ENCODE measurements at places on chromosomes 7 and 10.

DNA sequence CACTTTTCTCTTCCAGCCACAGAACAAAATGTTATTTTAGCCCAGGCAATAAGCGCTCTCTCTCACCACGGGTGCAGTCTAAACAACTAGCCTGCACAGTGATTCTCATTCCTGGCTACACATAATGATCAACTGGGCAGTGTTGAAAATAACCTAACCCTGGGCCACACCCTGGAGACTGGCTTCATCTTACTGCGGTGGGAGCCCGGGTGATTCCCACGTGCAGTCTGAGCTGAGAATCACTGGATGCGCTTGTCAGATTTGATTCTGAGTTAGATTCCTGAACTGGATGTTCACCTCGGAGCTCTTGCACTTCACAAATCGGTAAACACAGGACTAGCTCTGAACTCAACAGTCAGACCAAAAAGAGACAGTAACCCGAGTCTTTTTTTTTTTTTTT lies 14.9 kb downstream of the ZC3HAV1 start:
- no peak for DNase-seq

DNA sequence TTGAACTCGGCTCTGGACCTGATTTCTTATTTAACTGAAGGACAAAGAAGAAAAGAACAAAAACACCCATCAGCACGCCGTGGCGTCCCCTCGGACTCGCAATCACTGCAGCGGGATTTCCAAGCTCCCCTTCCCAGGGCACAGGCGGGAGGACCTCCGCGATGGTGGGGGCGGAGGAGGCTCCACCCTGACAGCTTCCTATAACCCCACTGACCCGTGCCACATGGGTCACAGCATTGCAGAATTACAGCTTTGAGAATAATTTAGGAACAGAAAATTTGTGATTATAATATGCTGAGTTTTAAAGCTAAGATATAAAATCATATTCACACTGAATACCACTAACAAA lies 129.7 kb upstream of the SEC61G start:
- DNase-seq = no peak

- DNase-seq = no peak
Measured at GRCh38 chr7:106329408-106329807, 44.6 kb upstream of the NAMPT start.

GRCh38 chr10:110413903-110414547 lies 83.7 kb upstream of the DUSP5 start:
- DNase-seq = no peak

- no peak for DNase-seq
Measured at GRCh38 chr10:11587722-11588259, 23.7 kb downstream of the USP6NL start.

DNA sequence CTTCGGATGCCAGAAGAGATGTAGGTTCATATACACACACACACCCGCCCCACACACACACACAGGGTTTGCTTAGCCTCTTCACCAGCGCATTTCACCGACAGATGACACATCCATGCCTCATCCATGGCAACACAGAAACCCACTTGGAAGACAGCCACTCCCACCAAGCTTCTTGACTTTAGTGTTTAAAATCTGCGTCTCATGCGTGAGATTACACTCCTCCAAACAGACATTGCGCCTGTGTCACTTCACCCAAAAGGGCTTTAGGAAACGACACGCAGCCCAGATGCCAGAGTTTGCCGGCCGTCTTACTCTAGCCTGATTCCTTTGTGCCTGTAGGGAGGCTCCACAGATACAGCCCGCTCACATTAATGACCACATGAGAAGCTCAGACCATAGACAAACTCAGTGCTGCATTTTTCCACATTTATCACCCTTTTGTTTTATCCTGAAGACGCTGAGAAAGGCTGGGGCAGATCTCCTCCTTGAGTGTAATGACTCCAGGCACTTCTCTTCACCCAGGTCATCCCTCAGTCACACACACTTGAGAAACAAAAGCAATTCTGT lies 73.8 kb downstream of the DIP2C start:
- DNase-seq = no peak

GRCh38 chr10:30583778-30584415 lies 45.7 kb downstream of the LYZL2 start:
- DNase-seq = peak; percentile 72

DNA sequence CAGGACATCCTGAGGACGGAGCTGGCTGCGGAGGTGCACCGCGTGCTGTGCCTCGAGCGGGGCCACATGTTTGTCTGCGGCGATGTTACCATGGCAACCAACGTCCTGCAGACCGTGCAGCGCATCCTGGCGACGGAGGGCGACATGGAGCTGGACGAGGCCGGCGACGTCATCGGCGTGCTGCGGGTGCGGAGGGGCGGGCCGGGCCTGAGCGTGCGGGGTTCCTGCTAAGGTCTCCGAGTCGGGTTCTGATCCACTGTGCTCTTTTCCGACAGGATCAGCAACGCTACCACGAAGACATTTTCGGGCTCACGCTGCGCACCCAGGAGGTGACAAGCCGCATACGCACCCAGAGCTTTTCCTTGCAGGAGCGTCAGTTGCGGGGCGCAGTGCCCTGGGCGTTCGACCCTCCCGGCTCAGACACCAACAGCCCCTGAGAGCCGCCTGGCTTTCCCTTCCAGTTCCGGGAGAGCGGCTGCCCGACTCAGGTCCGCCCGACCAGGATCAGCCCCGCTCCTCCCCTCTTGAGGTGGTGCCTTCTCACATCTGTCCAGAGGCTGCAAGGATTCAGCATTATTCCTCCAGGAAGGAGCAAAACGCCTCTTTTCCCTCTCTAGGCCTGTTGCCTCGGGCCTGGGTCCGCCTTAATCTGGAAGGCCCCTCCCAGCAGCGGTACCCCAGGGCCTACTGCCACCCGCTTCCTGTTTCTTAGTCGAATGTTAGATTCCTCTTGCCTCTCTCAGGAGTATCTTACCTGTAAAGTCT lies 10.4 kb downstream of the ATG9B start:
- peak; percentile 54 for DNase-seq

GRCh38 chr7:41750661-41751540 lies 48.0 kb upstream of the INHBA start:
- no peak for DNase-seq

- no peak for DNase-seq
Measured at GRCh38 chr10:119538632-119539358, 3.7 kb downstream of the RGS10 start.

DNA sequence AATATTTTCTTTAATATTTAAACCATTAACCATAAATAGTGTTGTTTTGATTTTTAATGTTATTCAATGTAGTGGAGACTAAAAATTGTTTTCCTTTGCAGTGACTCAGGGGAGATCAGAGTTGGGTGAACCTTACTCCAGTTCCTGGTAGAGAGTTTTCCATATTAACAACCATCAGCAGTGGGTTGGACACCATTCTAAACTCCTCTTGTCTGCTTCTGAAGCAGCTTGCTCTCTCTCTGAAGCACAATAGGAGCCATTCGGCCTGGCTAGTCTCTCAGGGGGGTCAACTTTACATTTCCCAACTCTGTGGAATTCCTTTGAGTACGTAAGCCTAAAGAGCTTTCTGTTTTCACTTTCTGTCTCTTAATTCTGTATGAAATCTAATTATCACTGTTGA lies 9.4 kb upstream of the NRG3 start:
- DNase-seq = no peak

GRCh38 chr7:23542752-23543151 lies 11.0 kb upstream of the TRA2A start:
- no peak for DNase-seq

DNA sequence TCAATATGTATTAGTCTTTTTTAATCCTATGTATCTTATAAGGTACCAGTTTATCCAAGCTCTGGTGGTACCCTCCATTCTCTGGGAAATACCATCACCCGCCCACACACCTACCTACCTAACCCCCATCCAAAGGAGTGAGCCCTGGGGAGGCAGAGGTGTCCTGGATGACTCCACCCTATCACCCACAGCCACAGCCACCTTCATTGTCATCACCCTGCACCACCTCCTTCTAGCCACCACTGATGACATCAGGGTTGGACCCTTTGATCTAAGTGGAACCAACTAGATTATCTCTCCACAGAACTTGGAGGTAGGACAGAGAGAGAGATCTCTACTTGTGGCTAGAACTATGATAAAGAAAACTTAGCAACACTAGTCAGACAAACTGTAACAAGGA lies 259.4 kb downstream of the PARD3 start:
- no peak for DNase-seq

GRCh38 chr7:43469051-43469450 lies 113.9 kb upstream of the STK17A start:
- no peak for DNase-seq

GRCh38 chr10:100847440-100847839 lies 65.3 kb upstream of the SLF2 start:
- DNase-seq = no peak

DNA sequence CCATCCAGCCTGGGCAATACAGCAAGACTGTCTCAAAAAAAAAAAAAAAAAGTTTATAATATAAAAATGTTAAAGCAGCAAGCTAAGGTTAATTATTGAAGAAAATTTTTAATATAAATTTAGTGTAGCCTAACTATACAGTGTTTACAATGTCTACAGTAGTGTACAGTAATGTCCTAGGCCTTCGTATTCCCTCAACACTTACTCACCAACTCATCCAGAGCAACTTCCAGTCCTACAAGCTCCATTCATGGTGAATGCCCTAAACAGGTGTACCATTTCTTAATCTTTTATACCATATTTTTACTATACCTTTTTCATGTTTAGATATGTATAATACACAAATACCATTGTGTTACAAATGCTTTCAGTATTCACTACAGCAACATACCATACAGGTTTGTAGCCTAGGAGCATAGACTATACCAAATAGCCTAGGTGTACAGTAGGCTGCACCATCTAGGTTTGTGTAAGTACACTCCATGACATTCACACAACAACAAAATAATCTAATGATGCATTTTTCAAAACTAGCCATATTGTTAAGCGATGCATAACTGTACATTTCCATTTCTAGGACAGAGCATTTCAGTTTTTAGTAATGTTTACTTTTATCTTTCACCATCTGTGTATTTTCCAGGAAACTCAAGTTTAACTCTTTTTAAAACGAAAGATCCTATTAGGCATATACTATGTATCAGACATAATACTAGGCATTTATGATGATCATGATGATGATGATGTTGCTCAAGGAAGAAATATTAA lies 43.3 kb downstream of the CNOT4 start:
- DNase-seq = no peak

DNA sequence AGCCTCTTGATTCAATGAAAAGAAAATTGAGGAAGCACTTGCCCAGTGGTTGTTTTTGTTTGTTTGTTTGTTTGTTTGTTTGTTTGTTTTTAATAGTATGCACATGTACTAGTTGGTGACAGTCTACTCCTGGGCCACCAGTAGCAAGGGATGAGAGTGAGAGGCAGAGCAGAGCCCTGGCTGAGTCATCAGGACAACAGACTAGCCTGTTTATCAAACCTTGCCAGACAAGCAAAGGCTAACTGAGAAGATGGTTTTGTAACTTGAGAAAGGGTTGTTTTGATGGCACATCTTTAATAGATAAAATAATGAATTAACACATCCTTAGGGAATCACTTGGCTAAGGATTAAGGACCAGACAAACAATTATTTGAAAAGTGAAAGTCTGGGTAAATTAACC lies 78.1 kb downstream of the INHBA start:
- DNase-seq = no peak

- no peak for DNase-seq
Measured at GRCh38 chr10:53786236-53786900, 1013.8 kb upstream of the MBL2 start.

- DNase-seq = peak; percentile 44
Measured at GRCh38 chr7:15288741-15289140, 273.1 kb downstream of the AGMO start.

- no peak for DNase-seq
Measured at GRCh38 chr7:130419658-130420057, 21.2 kb downstream of the CEP41 start.

DNA sequence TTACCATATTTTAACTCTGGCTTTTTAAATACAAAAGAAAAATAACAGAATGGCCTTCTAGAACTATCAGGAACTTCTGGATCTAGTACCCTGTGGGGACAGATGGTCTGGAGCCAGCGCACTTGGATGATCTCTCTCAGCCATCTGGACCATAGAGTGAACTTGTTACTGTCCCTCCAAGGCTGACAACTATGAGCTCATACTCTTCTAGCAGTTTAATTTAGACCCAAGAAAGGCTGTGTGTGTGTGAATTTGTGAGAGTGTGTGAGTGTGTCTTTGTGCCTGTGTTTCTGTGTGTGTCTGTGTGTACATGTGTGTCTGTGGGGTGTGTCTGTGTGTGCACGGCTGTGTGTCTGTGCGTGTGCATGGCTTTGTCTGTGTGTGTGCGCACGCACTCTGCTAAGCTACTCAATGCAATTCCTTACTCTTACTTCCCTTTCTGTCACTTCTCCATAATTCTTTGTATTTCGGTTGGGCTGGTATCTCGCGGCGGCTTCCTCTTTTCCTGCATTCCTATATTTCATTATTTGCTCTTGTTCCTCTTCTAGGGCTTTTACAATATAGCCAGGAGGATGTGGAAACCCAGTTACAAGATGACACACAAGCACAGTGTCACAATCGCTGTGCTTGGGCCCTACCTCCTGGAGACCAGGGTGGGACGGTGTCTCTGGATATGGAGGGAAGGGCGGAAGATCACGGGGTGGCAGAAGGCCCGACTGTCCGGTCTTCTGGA lies 51.9 kb downstream of the IKZF1 start:
- no peak for DNase-seq

DNA sequence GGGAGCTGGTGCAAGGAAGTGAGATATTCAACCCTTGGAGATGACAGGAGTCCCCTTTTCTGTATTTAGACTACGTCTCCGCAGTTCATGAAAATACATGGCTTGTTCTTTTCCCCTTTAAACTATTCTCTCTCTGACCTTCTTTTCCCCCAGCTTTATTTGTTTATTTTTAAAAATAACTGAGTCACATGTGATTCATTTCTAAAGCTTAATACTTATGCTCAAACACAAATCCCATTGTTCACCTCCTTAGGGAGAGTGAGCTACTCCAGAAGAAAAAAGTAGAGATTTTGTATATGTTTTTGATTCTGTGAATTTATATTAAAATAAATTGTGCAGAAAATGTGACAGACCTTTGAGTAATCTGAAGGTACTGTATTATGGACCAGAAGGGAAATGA lies 35.9 kb upstream of the FZD1 start:
- DNase-seq = no peak
